ENCODE measurements at places on chromosomes 2 and 18.

DNA sequence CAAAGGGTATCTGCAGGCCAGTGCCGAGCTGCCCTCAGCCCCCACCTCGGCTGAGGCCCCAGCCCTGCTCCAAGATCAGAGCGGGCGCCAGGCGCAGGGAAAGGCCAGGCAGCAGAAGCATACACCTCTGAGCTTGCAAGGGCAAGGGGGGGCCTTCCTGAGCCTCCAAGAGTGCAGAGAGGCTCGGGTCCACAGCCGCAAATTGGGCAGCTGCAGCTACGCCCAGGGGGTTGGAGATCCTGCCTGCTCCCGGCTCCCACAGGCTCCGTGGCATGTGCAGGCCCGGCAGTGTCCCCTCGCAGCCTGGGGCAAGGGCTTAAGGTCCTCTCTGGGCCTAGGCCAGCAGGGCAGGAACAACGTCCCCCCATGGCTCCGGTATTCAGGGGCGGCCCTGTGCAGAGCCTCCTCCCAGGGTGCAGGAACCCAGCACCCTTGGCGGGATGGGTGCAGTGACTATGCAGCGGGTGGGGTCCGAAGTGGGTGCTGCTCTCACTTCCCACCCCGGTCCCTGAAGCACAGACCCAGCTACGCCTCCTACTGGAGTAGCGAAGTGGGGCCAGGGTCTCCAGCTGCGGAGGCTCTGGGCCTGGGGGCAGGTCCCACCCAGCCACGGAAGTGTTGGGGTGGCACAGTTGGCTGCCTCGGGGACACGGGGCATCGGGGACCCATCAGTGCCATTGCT lies 120.2 kb upstream of the TMEFF2 start:
- DNase-seq = no peak

DNA sequence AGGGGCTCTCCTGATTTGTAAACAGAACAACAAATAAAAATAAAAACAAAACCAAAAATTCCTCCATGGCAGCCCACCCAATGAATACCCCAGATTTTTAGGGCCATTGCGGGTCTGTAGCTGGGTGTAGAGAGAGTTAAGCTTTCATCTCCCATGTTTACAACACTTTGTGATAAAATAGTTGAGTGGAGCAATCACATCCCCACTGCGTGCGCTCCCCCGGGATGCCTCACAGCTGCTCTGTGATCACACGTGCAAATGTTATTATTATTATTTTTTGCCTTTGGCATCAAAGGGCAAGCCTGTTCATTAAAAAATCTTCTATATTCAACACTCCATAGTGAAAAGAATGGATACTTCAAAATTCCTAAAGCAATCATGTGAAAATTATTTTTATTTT lies 118.0 kb downstream of the MBP start:
- no peak for DNase-seq

DNA sequence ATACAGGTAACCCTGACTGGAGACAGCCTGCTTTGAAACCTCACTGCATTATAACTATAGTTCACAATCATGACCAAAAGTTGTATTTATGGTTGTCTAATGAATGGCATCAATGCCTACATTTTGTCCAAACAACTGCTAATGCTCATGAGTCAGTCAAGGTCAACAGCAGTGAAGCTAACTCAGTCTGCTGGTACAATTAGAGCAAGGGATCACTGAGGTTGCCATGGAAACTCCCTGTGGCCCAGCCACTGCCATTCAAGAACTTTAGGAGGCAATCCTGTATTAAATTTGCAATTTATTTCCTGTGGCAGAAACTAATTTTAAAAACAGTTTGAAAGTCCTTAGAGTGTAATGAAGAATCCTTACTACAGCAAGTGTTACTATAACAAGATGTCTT lies 185.1 kb upstream of the SMAD7 start:
- DNase-seq = no peak

DNA sequence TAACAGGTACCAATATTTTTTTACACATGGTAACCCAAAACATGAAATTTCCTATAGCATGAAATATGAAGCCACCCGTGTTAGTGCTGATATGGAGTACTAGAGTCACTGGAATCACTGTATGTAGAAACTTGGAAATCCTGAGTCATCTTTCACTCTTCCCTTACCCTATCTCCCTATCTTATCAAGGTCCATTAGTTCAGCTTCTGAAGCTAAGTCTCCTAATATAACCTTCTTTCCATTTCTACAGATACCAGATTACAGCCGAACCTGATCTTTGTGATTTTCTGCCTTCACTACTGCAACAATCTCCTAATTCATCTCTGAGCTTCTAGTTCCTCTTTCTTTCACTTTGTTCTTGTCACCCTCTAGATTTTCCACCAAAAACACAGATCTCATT lies 59.0 kb downstream of the SEPTIN10 start:
- DNase-seq = no peak

DNA sequence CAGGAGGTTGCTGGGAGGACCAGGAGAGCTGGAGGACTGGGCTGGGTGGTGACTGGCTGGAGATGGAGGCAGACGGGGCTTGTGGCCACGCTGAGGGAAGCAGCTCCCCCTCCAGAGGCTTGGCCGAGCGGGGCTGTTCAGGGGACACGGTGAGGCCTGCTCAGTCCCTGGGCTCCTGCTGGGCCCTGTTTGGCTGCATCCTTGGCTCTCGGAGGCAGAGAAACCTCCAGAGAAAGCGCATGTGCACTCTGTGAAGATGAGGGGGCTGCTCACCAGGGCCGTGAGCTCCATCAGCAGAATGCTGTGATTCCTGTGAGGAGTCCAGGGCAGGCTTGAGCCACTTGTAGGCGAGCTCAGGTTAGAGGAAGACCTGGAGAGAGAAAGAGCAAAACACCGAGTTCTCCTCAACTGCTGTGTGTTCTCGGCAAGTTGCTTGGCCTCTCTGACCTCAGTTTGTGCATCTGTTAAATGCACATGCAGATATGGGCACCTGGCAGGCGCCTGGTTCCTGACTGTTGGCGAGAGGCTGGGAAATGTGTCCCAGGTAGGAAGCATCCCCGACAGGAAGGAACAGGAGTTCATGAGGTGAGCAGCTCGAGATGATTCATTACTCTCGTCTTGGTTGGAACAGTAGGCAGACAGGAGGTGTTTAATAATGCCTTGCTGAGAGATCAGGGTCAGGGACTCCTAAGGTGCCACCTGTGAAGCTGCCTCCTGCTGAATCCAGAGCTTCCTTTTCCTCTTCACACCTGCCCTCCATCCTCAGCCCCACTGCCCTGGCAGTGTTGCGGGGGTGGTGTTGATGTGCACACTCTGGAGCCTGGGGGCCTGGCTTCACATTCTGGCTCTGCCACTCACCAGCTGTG lies 941 bp downstream of the ZAP70 start:
- no peak for DNase-seq

DNA sequence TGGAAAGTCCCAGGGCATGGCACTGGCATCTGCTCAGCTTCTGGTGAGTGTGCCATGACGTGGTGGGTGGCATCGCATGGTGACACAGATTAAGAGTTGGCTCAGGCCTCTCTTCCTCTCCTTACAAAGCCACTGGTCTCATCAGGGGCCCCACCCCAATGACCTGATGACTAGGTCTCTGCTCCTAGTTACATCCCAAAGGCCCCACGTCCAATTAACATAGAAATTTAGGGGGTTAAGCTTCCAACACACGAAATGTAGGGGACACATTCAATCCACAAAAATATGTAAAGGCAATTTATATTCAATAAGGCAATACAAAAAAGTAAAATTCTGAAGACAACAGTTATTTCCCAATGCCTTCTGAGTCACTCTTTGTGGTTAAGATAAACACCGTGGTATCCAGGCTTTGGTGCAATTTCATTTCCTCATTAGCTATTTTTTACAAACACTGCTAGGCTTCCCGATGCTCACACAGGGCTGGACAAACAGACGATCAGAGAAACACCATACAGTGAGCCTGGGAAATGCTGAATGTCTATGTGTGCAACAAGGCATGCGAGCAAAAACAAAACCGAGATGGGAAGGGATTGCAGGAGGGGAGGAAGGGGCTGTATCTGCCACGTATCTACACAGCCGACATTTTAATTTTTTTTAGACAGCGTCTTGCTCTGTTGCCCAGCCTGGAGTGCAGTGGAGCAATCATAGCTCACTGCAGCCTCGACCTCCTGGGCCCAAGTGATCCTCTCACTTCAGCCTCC lies 67.2 kb downstream of the MBP start:
- DNase-seq = peak; percentile 39

DNA sequence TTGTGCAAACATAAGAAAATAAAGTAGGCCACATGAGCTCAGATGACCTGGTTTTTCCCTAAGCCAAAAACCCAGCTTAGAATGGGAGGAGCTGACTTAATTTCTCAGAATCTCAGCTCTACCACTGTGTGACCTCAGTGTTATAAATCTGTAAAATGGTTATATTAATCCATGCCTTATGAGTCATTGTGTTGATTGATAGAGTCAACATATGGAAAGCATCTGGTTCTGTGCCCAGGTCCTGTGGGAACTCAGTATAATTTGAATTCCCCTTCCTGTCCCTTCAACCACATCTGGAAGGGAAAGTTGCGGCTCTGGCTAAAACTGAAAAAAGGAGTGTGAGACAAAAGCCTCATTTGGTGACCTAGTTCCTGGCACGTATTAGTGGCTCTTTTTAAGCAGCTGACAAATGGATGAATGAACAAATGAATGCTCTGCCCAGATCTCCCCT lies 25.7 kb downstream of the TMEM177 start:
- DNase-seq = no peak

GRCh38 chr18:80232030-80232429 lies 15.3 kb downstream of the PARD6G start:
- no peak for DNase-seq

DNA sequence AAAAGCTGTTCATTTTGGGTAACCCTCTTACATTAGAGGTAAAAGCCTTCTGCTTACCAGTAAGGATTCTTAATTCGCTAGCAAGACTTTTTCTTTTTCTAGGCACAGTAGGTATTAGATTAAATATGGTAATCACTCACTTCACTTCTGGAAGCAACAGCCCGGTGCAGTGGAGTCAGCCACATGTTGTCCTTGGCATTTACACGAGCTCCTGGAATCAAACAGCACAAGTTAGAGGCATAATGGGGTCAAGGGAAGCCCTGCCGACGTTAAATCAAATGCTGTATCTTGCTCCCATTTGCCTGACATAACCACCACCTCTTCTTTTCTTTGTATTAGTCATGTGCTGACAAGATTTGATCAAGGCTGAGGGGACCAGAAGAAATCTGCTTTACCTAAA lies 174.1 kb downstream of the ANKRD44 start:
- DNase-seq = no peak

DNA sequence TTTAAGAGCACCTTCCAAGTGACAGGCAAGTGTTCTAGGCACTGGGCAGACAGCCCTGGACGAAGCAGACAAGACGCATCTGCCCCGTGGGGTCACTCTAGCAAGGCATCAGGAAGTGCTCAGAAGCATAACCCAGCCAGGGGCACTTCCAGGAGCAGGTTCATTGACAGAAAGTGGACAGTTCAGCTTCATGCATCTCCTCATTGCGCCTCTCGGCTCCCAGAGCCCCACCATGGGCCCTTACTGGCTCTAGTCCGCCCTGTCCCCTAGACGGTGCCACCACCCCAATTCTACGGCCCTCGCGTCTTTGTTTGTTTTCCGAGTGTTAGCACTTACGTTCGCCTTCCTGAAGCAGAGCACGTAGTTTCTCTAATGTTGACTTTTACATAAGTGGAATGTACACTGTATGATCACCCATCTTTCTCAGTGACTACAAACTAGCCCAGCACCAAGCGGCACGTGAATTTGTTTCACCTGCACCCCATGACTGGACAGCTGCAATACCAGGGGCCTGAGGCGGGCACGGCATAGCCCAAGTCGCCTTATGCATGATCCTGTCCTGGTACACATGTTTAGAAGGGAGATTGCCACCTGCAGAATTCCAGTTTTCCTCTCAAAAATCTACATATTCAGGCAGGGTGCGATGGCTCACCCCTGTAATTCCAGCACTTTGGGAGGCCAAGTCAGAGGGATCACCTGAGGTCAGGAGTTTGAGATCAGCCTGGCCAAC lies 33.2 kb downstream of the SNED1 start:
- DNase-seq = no peak
